ENCODE measurements at places on chromosomes 1 and 21. TPM values are rescaled to one million over a fixed set of nuclear protein-coding genes. Genes with fewer than 3 reads are reported as not detected.

The SEC16B gene
- total RNA-seq: 0.28 TPM

The FBLIM1 gene
- total RNA-seq: 1.6 TPM

The AK5 gene
- 0.71 TPM for total RNA-seq

The SLC2A1 gene
- 23.7 TPM for total RNA-seq

The AK4 gene
- 5.9 TPM for total RNA-seq

The NTMT2 gene
- not detected for total RNA-seq

The NR0B2 gene
- 0.19 TPM for total RNA-seq

The DSTYK gene
- 5.4 TPM for total RNA-seq

The KRTAP19-1 gene
- not detected for total RNA-seq

The KCNK2 gene
- total RNA-seq: 0.57 TPM

The ANKRD45 gene
- 0.33 TPM for total RNA-seq

The NPPA gene
- total RNA-seq: 0.80 TPM

The TMEM269 gene
- 0.05 TPM for total RNA-seq
